ENCODE measurements at places on chromosomes 4 and X. TPM values are rescaled to one million over a fixed set of nuclear protein-coding genes. Genes with fewer than 3 reads are reported as not detected.

Gene ANXA3
- 59.2 TPM for total RNA-seq

Gene MAGEE1
- total RNA-seq: 0.82 TPM

Gene RIPPLY1
- not detected for total RNA-seq

Gene CT83
- not detected for total RNA-seq

Gene MAOA
- 349 TPM for total RNA-seq

Gene MID1
- 44.9 TPM for total RNA-seq

Gene RPGR
- total RNA-seq: 9.8 TPM

Gene SFRP2
- total RNA-seq: 8.7 TPM

Gene TLR3
- 48.6 TPM for total RNA-seq

Gene TECRL
- total RNA-seq: 0.21 TPM

DNA sequence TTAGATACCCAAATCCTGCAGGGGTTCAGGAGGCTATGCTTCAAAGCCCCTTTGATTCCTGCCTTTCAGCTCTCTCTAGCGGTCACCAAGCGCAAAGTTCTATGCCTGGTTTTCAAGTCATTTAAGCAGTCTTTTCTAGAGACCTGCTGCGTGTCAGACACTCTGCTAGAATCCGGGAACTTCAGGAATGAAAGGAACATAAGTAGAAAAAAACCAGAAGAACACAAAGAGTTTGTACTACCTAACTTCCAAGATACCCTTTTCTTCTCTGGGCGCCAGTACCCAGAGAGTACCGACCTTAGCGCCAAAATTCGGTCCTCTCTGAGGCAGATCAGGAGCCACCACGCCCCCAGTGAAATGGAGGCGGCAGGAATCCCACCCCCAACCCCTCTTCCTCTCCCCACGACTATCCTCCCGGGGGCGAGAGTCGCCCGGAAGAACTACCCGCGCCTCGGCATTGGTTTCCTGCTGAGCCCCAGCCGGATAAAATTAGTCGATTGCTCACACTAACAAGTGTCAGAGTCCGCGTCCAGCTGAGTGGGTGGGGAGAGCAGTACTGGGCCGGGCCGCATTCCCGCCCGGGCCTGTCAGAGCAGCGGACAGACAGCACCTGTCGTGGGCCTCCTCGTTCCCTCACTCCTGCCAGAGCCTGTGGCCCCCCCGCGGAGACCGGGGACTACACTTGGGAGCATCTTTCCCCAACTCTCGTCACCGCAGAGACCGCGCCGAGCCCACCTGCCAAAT, 78.8 kb downstream of the RLIM start:
- peak; percentile 80 for DNase-seq

- no peak for DNase-seq
Measured at GRCh38 chr4:108118505-108118904, 50.2 kb downstream of the LEF1 start.

GRCh38 chr4:107893171-107894137, 37.9 kb upstream of the CYP2U1 start:
- no peak for DNase-seq

GRCh38 chr4:169040559-169041261, 30.7 kb upstream of the CBR4 start:
- peak; percentile 50 for DNase-seq

DNA sequence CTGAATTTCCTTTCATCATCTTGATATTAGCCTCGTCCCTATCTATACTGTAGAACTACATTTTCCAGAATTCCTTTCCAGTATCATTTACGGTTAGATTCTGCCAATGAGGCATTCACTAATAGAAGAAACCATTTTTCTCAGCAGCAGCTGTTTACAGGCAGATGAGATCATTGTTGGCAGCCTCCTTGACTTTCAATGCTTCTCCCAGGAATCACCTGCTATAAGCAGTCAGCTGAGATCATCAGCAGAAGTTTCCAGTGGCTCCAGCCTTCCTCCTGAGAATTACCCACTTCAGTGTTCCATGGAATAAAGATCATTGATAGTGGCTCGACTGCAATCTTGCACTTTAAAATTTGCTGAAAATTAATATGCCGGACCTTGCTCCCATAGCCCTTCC, 157.3 kb upstream of the TET2 start:
- DNase-seq: no peak

DNA sequence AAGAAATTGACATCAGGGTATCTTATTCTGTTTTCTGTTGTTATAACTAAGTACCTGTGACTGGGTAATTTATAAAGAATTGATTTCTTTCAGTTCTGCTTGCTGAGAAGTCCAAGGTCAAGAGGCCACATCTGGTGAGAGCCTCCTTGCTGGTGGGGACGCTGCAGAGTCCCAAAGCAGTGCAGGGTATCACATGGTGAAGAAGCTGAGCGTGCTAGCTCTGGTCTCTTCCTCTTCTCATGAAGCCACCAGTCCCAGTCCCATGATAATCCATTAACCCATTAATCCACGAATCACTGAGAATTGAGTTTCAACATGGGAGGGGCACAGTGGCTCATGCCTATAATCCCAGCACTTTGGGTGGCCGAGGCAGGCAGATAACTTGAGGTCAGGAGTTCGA, 18.0 kb downstream of the RBMX start:
- DNase-seq: no peak

GRCh38 chr4:5753766-5754528, 42.9 kb downstream of the EVC start:
- peak; percentile 7 for DNase-seq

- no peak for DNase-seq
Measured at GRCh38 chrX:72258174-72258573, 18.9 kb downstream of the RPS4X start.

DNA sequence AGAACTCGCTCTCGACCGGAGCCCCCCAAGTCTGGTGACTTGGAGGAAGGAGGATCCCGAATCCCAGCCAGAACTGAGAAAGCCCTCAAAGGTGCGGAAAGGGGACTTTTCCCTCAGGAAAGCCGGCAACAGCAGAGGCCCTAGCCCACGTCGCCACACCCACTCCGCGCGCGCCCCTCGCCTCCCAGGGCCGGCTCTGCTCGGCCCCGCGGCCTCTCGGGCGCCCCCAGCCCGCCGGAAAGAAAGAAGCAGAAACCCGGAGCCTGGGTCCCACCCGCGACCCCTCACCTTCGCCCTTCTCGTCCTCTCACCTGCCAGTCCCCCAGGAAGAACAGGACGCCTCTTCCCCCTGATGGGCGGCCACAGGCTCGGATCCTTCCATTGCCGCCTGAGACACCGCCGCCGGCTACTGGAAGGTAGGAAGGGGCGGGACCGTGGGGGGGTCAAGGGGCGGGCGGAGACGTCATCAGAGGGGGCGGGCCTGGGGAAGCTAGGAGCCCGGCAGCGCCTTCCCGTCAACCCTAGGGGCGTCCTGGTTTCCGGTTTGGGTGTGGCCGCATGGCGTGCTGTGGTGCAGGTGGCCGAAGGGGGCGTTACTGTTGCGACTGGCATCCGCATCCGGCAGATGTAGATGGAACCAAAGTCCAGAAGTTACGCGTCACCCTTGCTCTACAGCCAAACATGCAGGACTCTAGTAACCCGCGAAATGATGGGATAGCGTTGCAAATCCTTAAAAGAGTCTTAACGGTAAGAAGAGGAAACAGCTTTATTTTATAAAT, at the start of gene UBA6:
UBA6 (minus strand) TSS at position 418 of the 779 bp plus-strand sequence; CDS start at position 382, 36 bp downstream.
- DNase-seq: peak; percentile 98

DNA sequence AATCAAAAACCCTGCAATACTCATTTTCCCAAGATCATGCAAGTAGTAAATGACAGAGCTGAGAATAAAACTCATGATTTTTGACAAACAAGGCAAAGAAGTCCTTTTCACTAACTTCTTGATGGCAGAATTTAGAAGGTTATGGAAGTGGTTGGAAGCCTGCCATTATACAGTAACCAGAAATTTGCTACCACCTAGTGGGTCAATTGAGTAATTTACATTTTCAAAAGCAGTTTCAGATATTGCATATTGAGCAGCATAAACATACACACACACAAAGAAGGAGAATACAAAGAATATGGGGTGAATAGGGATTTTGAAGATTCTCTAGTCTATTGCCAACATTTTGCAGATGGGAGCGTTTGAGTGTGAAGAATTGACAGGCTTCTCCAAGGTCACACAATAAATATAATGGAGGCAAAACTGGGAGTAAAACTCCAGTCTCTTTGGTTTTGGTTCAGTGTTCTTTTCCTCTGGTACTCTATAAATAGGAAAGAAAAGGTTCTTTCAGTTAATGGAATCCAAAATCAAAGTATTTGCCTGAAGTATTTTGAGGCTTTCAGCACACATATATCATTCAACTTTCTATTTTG, 70.2 kb downstream of the GC start:
- no peak for DNase-seq

DNA sequence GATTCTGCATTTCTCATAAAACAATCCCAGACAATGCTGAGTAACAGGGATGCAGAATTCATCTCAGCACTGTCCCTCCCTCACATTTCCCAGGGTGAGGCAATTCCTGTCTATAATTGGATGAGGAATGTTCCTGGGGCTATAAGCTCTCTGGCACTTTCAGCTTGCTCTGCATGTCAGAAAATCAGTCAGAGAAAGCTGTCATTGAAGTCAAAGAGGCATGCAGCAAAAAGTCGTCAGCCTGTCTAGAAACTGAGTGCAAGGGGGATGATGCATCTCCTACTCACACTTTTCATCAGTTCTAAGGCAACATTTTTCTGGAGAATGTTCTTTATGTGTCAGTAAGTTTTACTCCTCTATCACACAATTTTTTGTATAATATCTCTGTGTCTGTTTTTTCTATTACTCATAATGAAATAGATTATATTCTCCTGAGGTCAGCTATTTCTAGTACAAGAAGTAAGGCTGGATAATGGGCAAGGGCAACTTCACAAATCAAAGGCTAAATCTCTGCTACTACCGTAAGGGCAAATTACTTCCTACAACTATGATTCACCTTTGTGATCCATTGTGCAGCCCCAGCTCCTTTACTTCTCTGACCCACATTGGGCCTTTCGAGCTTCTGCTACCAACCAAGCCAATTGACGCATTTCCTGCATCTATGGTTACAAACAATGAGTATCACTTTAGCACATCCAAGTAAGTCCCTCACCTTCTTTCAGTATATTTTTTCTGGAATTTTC, 56.0 kb downstream of the TASL start:
- DNase-seq: no peak

GRCh38 chr4:184822356-184822755, 3.4 kb downstream of the ACSL1 start:
- DNase-seq: no peak

- DNase-seq: no peak
Measured at GRCh38 chr4:38512840-38513239, 151.2 kb upstream of the KLF3 start.

GRCh38 chr4:142572071-142572470, 274.0 kb downstream of the INPP4B start:
- DNase-seq: no peak

- no peak for DNase-seq
Measured at GRCh38 chrX:115413246-115413878, 123.8 kb downstream of the LUZP4 start.

- peak; percentile 89 for DNase-seq
Measured at GRCh38 chr4:38279650-38280322, 319.6 kb downstream of the PTTG2 start.

DNA sequence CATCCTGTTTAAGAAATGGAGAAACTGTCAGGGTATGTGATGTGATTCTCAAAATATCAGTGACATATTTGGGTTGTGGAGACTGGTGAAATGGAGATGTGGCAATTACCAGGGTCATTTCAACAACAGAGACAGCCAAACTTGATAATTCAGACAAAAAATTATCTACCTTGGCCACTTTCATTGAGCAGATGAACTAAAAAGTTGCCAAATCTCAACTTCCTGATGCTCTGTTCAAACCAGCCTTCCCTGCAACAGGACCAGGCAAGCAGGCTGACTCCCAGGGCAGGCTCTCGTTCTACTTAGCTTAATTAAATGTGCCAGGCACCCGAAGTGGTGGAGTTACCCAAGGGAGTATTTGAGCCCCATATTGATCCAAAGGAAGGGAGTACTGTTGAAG, 199.6 kb downstream of the AFF2 start:
- no peak for DNase-seq

- DNase-seq: no peak
Measured at GRCh38 chrX:38277136-38277535, 50.2 kb downstream of the RPGR start.

- no peak for DNase-seq
Measured at GRCh38 chr4:48028696-48029095, 12.1 kb downstream of the NIPAL1 start.

DNA sequence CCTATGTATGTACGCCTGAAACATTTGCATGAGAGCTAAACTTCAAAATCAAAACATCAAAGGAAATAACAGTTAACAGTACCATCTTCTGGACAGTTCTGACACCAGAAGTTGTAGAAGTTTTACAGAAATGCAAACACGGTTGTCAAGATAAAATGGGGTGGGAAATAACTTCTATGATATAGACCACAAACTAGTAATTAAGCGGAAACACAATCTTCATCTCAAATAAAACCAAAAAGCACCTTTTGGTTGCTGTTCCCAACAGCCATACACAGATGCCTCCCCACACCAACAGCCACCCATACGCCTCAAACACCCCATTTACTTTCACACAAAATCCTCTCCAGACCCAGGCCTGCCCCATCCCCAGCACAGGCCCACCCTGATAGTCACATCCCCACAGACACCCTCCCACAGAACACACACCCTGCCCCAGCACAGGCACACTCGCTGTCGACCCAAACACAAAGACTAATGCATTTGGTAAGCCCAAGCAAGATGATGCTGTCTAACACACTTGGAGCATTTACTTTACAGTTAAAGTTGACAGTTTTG, 64.3 kb downstream of the TAPT1 start:
- no peak for DNase-seq

- DNase-seq: no peak
Measured at GRCh38 chrX:16999275-16999674, 52.8 kb downstream of the REPS2 start.

DNA sequence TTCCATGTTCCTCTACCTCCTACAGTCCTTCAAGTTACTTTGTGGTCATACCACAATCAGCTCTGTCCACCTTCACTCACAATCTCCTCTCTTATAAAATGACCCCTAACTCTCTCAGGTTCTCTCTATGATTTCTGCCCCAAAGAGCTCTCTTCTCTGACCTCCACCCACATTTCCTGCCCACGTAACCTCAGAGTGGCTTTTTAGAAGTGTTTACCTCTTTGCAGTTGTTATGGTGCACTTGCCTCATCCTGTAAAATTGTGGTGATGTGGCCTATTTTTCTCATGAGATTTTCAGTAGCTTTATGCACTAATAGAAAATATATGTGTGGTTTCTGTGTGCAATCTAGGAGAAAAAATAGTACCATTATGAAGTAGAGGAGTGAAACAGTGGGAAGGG, 215.8 kb downstream of the PACRGL start:
- peak; percentile 19 for DNase-seq

DNA sequence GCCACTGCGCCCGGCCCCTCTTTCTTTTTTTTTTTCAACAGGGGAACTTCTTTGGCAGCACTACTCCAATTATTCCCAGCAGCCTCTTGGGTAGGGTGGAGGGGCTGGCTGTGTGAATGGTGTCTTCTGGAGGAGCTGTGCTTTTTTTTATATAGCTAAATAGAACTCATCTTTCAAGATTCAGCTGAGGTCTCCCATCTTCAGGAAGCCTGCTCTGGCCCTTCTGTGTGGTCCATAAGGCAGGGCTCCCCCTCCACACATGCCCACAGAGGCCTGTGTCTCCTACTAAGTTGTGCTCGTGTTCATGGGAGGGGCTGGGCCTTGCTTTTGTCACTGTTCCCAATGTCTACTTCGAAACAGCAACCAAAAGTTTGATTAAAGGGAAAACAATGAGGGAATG, 116.8 kb downstream of the AFAP1 start:
- no peak for DNase-seq

- DNase-seq: no peak
Measured at GRCh38 chrX:20197641-20198210, 56.1 kb upstream of the EIF1AX start.
